ENCODE measurements at places on chromosomes 3 and 15.

DNA sequence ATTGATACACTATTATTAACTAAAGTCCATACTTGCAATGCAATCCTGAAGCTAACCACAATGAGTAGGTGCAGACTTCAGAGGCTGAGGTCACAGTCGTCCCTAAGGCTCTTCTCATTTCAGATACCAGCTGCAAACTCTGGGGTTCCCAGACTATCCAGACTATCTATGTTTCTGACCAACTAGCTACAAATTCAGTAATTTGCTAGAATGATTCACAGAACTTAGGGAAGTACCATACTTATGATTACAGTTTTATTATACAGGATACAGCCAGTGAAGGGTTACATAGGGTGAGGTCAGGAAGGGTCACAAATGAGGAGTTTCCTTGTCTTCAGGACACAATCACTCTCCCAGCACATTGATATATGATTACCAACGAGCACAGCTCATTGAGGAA, 36.5 kb downstream of the PPM1L start:
- DNase-seq: no peak

DNA sequence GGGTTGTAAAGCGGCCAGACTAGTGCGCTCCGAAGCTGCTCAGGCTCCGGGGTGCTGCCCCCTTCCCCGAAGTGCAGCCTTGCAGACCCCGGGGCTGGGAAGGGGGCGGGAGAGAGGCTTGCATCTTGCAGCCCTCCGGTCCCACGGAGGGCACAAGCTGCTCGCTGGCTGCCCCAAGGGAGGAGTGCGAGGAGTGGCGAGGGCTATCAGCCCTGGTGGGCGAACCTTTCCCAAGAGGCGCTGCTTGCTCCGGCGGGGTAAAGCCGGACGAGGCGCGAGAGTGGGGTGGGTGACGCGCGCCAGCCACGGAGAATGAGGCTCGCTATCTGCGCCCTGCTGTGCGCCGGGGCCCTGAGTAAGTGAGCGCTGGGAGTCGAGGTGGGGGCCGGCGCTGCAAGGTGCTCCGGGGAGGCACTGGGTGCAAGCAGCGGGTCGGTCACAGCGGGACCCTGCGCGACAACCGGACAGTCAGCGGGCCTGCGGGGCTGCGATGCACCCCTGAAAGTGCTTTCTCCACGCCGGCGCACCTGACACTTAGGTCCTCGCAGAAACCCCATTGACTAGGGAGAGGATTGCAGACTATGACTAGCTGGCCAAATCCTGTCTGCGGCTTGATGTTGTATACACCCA, 12.7 kb upstream of the TOPBP1 start:
- peak; percentile 56 for DNase-seq

DNA sequence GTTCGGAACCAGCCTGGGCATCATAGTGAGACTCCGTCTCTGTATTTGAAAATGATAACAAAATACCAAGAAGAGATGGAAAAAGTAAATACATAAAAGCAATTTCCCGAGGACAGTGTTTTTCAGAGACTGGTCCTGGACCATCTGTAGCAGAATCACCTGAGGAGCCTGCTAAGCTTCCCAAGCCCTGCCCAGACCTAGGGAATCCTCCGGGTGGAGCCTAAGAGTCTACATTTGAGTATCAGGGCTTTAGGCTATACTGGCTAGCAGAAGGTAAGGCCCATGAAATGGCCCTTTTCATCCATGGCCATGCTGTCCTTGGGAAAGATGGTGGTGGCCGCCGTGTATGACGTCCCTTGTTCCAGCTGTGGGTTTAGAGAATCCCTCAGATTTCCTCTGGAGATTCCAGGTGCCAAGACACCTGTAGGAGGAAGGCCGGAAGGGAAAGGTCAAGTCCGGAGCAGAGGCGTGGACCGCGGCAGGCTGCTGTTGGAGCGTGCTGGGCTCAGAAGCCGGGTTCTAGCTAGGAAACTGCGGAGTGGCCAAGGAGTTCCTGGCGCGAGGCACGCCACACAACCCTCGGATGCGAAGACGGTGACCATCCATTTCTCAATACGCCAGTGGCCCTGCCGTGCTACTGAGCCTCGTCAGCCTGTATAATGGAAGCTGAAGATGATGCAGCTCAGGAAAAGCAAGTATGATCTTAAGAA, 50.9 kb downstream of the TMEM44 start:
- no peak for DNase-seq

DNA sequence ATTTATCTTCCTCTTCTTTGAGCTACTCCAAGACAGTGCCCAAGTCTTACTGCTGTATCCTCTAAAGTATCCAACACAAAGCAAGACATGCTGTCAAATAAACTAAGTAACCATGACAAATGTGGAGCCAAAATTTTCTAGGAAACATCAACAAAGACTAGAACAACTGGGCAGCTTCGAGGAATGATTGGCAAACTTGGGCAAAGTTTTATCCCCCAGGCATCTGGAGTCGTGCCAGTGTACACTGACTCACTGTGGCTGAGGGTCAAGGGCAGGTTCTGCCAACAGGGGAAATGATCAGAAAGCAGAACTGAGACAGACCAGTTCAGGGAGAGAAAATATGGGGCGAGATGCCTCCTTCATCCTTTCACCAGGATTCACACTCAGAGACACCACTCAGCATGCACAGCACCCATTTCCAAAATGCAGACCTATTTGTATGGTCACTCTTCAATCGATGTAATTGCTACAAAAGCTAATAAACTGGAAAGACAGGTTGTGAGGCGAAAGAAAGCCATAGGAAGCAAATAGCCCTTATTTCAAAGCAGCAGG, 65.8 kb downstream of the MB21D2 start:
- peak; percentile 41 for DNase-seq

DNA sequence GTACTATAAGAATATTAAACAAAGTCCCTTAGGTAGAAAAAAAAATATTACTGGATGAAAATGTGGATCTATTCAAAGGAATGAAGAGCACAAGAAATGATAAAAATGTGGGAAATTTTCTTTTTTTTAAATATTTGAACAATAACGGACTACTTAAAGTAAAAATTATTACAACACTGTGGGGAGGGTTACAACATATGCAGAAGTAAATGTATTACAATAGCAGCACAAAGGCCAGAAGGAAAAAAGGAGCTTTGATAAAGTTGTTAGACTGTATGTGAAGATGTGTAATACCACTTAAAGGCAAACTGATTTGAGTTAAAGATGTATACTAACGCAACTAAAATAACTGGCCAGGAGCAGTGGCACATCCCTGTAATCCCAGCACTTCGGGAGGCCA, 427.1 kb downstream of the SHQ1 start:
- no peak for DNase-seq

- DNase-seq: peak; percentile 68
Measured at GRCh38 chr3:171187706-171188290, 161.3 kb upstream of the SLC2A2 start.

GRCh38 chr15:43370310-43370974, 401 bp downstream of the ZSCAN29 start:
- DNase-seq: peak; percentile 68

DNA sequence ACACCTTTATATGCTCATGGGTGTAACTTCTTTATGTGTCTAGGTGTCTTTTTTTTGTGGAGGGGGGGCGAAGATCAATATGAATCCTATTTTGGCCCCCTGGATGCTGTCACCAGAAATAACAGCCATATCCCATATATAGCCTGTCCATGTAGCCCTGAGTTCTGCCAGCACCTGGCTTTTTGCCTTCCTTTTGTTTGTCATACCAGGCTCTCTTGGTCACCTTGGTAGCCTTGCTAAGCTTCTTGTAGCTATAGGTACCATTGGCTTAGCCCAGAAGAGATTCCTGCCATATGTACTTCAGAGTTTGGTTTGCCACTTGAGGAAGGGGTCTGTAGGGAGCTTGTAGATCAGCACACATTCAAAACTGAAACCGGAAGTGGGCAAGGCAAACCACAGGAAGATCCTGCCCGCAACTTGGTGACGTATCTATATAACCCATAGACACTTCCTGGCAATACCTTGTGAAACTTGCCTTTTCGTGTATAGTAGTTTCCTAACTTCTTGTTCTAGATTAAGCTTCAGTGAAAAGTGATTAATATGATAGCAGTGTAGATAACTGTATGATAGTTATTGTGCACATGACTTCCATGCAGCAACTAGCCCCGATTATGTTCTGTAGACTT, 11.9 kb downstream of the RASA2 start:
- DNase-seq: no peak

GRCh38 chr3:40387001-40387894, at the start of gene ENTPD3:
ENTPD3 (plus strand) TSS chr3:40387184; CDS start chr3:40388058, 874 bp downstream.
- peak; percentile 62 for DNase-seq

- no peak for DNase-seq
Measured at GRCh38 chr15:62498278-62498677, 333.2 kb upstream of the C2CD4B start.

- no peak for DNase-seq
Measured at GRCh38 chr15:86127547-86127946, 47.9 kb downstream of the AGBL1 start.

DNA sequence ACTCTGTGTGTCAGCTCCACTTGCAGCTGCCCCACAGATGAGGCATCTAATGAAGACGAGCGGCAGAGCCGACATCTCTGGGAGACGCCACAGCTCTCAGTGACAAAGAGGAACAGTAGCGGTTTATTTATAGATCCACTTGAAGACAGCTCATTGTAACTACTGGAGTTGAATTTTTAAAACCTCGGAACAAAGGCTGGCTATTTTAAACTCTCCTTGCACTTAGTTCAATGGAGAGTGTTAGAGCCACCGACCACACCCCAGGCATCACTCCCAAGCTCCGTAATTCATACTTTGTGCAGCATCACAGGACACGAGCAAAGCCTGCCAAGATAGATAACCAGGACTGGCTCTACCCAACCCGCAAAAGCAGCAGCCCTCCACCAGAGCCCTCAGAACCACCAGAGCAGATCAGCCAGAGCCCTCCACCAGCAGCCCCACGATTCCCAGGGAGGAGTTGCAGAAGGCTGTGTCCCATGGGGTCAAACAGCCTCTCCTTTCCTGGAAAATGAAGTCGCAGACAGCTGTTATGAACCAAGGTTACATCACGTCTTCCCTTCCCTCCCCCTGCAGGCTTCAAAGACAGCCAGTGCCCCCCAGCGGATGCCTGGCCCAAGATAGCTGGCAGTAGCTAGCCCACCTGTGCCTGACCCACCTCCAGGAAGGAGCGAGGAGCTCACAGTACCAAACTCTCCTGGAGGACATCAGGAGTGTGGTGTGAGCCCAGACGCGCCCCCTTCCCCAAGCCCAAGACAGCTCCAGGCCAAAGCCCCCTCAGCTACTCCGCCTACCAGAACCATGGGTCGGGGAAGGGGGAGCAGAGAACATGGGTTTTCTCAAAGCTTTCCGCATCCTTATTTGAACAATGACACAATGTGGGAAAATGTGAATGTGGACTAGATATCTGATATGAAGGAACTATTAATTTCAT, 45.7 kb downstream of the POC1A start:
- DNase-seq: peak; percentile 52

GRCh38 chr3:141482245-141482922, 4.4 kb upstream of the RASA2 start:
- no peak for DNase-seq

DNA sequence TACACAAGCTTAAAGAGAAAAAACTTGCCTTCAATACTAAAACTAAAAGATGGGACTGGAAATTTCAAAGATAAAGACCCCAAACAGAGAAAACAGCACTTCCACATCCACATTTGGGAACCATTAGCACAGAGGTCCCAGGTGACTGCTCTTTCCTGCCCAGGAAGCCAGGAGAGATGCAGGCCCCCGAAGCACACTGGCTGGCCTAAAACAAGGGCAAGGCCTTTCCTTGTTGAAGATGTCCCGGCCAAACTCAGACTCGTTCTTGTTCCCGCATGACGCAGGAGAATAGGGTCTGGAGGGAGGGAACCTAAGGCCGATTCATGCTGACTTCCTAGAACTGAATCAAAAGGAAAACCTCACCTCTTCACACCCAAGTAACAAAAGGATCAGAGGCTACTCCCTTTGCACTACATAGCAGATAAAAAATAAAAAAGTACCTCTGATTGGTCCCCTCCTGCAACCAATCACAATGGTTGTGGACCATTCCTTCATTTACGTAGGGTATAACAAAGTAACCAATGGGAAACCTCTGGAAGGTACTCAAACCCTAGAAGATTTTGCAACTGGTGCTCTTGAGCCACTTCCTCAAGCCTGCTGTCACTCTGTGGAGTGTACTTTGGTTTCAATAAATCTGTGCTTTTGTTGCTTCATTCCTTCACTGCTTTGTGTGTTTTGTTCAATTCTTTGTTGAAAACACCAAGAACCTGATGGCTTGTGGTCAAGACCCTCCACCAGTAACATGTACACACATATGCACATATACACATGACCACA, 48.7 kb downstream of the EFCAB12 start:
- DNase-seq: no peak

- no peak for DNase-seq
Measured at GRCh38 chr3:134362221-134362620, 12.0 kb downstream of the AMOTL2 start.

DNA sequence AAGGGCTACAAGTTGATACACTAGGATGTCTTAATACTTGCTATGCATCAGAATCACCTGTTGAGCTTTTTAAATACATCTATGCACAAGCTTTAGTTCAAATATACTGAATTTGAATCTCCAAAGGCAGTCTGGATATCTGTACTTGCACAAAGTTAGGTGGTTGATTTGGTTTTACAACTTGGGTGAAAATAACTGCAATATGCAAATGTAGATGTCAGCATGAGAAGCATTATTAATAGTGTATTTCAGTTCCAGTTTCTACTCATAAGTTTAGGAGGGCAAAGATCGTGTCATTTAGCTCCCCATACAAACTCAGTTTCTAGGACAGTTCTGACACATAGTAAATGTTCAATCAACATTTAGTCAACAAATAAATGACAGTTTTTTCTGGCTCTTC, 25.6 kb downstream of the IQCB1 start:
- no peak for DNase-seq

GRCh38 chr3:129596194-129597086, 10.0 kb downstream of the PLXND1 start:
- peak; percentile 85 for DNase-seq

DNA sequence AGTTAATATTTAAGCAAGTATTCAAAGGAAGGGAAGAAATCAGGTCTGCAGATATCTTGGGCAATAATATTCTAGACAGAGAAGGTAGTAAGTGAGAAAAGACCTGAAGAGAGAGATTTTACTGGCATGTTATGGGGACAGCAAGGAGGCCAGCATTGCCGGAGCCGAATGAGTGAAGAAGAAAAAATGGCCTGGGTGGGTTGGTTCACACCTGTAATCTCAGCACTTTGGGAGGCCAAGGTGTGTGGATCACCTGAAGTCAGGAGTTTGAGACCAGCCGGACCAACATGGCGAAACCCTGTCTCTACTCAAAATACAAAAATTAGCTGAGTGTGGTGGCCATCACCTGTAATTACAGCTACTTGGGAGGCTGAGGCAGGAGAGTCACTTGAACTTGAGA, 164.7 kb downstream of the VGLL3 start:
- DNase-seq: no peak

DNA sequence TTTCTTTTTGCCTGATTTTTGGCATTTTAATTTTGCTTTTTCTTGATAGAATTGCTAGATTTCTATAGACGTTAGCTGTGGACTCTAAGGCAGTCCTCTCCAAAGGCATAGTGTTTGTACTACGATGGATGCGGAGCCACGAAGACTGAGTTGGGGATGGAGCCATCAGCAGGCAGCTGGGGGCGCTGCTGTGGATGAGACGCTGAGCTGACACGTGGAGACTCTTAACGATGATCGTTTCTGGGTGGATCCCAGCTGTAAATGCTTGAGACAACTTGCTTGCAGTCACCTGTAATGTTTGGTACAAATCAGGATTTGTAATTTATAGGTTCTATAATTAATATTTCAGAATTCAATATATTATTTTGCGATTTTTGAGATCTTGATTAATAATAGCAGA, 13.3 kb upstream of the PPP1R2 start:
- DNase-seq: no peak

GRCh38 chr15:73081321-73081958, 29.2 kb downstream of the NEO1 start:
- DNase-seq: peak; percentile 85

Measured in eye (tissue), 1 donor.